Ascending aorta (tissue), 2 donors: ENCODE measurements at places on chromosomes 5 and 9.
A peak's percentile ranks its signal among the peaks of the same experiment; 100 is the strongest.

DNA sequence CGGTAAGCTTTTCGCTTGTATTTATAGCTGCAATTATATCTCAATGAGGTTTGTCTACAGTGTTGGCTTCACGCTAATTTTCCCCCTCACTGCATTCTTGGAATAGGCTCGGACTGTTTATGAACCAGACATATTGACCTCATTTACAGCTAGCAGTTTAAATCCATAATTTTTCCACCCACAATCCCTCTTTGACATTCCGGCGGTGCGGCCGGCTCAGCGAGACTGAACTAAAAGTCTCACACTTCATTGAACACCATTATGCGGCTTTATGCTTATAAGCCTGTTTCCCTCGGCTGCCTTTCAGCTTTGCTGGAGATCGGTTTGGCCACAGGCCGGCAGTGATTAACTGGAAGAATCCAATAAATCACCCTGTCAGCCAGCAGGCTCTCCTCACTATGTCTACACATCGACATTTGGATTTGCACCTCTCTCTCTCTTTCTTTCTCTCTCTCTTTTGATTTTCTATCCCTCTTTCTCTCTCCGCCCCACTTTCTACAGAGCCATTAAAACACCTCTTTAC, 315.0 kb upstream of the TLE4 start:
- DNase-seq = no peak

DNA sequence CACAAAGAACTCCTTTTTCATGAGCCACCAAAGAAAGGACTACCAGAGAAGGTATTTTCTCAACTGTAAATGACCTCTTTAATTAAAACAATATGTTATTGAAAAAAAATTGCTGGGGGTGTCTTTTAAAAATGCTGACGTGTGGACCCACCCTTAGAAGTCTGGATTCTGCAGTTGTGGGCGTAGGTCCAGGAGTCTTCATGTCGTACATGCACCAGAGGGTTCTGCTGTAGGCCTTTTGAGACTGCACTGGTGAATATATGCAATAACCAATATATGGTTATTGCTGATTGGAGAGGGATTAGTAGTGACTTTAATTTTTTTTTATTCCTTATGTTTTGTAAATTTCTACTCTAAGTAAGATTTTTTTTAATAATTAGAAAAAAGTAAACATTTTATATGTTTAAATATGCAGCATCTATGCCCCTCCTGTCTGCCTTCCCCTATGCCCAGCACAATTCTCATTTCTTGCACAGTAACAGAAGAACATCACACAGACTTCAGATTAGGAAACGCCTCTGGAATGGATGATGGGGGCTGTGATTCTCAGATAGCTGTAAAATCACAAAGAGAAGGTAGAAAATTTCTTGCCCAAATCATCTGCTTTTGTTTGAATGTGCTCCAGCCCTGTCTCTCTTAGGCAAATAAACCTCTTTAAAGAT, 102.0 kb downstream of the PTTG1 start:
- no peak for DNase-seq

DNA sequence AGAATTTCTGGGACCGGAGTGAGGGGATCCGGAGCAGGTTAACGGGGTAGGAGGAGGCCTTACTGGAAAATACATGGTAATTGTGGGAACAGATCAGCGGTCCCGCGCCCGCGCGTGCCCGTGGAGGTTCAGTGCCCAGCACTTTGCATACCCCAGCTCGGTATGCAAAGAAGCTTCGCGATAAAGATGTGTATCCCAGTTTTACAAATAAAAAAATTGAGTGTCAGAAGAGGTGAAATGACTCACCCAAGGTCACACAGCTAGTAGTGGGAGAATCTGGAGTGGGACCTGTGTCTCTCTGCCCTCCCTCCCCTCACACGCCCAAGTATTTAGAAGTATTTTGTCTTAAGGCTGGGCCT, 967 bp downstream of the NEURL1B start:
- DNase-seq = no peak

DNA sequence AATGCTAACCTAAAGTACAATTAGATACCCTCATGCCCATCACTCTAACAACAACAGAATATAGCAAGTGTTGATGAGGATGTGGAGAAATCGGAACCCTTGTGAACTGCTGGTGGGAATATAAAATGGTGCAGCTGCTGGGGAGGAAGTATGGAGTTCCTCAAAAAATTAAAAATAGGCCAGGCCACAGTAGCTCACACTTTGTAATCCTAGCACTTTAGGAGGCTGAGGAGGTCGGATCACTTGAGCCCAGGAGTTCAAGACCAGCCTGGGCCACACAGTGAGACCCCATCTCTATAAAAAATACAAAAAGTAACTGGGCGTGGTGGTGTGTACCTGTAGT, 18.0 kb upstream of the MRNIP start:
- DNase-seq = no peak

- DNase-seq = no peak
Observed at GRCh38 chr5:79872291-79872690, 118.8 kb downstream of the MTX3 start.

GRCh38 chr5:176535101-176535663, 2.0 kb downstream of the RNF44 start:
- no peak for DNase-seq

GRCh38 chr5:156438076-156438475, 111.1 kb downstream of the SGCD start:
- DNase-seq = no peak

GRCh38 chr9:89518466-89519365, 20.8 kb upstream of the SEMA4D start:
- no peak for DNase-seq

- no peak for DNase-seq
Observed at GRCh38 chr5:109823597-109823996, 133.9 kb downstream of the MAN2A1 start.

GRCh38 chr9:134682026-134682425, 40.4 kb downstream of the COL5A1 start:
- DNase-seq = no peak

DNA sequence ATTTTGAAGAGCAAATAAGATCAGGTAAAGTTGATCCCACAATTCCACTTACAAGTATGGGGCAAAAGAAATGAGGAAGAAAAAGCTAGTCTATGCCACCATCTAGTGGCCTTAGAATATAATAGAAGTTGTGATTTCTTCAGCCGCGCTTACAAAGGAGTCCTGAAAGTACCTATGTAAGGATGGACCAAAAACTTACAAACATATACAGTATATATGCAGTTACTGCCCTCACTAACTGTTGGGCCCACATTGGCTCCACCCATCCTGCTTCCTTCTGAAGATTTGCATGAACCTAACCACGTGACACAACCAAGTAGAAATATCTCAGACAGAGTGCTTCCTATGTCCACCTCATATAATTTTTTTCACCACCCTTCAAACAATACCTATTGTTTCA, 11.7 kb upstream of the OR13D1 start:
- DNase-seq = no peak

DNA sequence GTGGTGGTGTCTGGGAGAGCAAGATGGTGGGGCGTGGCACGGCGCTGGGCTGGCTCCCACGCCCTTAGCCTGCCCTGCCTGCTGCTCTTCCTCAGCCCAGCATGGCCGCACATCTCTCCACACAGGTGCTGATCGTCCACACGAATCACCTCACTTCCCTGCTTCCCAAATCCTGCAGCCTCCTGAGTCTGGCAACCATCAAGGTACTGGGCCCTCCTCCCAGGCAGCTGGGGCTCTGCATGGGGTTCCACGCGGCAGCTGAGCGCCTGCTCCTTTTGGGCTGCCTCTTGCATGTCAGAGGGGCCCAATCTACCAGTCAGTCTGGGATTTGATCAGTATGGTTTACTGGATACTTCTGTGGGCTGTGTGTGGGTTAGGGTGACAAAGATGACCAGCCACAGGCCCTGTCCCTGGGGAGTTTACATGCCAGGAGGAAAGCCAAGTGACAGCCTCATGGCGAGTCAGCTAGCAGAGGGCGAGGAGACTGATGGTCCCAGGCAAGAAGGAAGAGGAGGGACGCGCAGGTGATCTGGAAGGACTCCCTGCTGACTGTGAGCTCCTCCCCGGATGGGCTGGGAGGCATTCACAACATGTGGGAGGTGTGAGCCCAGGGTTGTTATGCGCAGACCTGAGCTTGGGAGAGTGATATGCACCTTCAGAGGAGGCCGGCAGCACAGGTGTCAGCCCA, 6.0 kb downstream of the LRSAM1 start:
- no peak for DNase-seq

DNA sequence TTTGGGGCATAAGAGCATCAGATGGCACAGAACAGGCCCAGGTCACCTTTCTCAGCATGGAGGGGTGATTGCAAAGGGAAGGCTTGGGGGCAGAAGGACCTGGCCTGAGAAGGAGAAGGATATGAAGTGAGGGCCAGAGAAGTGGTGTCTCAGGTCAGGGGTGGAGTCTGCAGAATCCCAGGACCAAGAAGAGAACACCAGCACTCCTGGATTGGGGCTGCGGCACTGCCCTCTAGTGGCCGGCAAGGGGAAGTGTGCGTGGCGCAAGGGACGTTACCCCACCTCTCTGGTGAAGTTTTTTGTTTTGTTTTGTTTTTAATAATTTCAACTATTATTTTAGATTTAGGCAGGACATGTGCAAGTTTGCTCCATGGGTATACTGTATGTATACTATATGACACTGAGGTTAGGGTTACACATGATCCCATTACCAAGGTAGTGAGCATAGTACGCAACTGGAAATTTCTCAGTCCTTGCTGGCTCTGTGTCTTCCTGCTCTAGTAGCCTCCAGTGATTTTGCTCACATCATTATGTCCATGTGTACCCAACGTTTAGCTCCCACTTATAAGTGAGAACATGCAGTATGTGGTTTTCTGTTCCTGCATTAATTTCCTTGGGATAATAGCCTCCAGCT, 1548.6 kb downstream of the EFNA5 start:
- DNase-seq = no peak

DNA sequence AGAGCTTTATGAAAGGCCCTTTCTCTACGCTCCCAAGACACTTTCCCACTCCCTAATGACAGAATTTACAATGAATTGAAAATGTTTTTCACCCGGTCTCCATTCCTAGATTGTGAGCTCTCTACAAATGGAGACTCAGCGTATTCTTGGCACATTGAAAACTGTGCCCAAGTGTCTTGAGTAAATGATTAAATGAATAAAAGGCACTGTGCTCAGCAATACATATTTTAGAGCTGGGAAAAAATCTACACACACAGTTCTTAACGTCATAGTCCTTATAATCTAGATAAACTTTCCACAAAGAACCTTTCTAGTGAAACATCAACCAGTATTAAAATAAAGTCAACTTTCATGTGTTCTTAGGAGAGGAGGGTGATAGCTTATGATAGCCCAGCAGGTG, 634.0 kb downstream of the RAB3C start:
- DNase-seq = no peak

DNA sequence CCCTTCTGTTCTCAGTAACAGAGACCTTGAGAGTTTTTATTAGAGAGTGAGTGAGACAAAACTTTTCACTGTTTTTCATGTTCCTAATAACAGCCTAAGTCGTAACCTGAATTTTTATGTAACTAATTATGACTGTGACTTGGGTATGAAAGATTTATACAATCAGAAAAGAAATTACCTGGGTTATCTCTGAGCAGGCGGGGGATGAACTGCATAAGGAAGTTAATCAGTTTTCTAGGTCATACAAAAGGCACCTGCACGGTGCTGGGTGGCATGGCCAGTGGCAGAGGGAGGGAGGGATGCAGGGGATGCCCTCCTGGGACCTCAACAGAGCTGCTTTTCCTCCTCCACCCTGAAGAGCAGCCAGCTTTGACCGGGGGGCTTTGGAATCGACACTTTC, 219.8 kb downstream of the HSPA4 start:
- no peak for DNase-seq

GRCh38 chr9:10050016-10050415, 562.8 kb downstream of the PTPRD start:
- no peak for DNase-seq

DNA sequence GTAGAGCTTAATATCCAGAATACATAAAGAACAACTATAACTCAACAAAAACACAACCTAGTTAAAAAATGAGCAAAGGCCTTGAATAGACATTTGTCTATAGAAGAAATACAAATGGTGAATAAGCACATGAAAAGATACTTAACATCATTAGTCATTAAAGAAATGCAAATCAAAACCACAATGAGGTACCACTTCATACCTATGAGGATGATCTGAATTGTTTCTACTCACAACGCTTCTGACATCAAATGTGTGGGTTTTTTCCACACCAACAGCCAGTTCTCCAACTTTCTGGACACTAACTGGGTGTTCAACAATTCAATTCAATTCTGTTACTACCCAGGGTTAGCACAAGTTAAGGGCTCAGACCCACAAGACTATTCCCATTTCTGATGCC, 22.0 kb downstream of the SREK1IP1 start:
- no peak for DNase-seq

- DNase-seq = no peak
Observed at GRCh38 chr5:67209141-67209771, 12.7 kb upstream of the CD180 start.

- DNase-seq = no peak
Observed at GRCh38 chr5:139094154-139095131, 103.7 kb downstream of the SIL1 start.

DNA sequence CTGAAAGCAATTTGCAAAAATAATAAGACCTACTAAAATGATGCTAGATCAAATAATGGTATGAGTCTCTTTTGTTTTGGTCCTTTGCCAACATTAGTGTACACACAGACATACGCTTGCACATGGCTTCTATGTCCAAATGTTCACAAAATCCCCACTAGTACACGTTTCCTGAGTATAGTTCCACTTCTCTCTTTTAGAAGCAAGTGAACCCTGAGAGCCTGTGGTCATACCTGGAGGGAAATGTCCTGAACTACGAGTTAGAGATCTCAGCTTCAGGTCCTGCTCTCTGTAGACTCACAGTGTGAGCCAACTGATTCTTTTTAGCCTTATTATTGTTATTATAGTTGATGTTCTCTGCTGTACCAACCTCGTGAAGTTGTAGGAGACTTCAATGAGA, 47.3 kb upstream of the ACTBL2 start:
- no peak for DNase-seq

- DNase-seq = no peak
Observed at GRCh38 chr5:88238732-88239131, 29.9 kb downstream of the TMEM161B start.

GRCh38 chr5:149559706-149560105, 8.5 kb upstream of the CSNK1A1 start:
- no peak for DNase-seq

GRCh38 chr5:90264689-90265544, 144.6 kb downstream of the CETN3 start:
- DNase-seq = peak; percentile 71

DNA sequence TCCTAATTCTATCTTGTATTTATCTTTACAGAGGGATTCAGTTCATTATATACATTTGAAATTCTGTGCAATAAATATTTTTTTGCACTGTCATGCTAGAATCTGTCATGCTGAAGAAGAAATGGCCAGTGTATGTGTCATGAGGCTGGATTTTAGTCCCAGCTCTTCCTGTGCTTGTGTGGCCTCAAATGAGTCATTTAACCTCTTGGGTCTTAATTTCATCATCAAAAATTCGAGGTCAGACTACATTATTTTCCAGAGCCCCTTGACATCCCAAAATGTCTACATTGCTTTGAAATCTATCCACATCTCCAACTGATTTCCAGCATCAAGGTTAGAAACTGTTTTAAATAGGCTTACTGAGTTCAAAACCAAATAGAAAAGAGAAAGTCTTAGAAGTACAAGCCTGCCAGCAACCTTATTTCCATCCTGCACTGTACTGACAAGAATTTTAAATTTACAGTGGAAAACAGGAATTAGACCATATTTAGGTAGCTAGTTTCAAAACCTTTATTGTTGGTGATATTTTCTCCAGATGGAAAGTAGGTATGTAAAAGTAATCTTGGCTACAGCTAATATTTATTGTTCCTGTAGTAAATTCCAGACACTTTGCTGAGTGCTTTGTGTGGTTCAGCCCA, 96.7 kb upstream of the MAMDC2 start:
- DNase-seq = no peak
